ENCODE measurements at places on chromosomes 6 and 20.

GRCh38 chr6:148535976-148536375 is 193.3 kb downstream of the SASH1 start:
- DNase-seq, result peak; percentile 29

- no peak for DNase-seq
These were observed at the start of gene CRISP2 for GRCh38 chr6:49713346-49713745. Gene CRISP2, minus strand, starts transcription at chr6:49713543. Its CDS starts 4,347 bp downstream, at chr6:49709196.

DNA sequence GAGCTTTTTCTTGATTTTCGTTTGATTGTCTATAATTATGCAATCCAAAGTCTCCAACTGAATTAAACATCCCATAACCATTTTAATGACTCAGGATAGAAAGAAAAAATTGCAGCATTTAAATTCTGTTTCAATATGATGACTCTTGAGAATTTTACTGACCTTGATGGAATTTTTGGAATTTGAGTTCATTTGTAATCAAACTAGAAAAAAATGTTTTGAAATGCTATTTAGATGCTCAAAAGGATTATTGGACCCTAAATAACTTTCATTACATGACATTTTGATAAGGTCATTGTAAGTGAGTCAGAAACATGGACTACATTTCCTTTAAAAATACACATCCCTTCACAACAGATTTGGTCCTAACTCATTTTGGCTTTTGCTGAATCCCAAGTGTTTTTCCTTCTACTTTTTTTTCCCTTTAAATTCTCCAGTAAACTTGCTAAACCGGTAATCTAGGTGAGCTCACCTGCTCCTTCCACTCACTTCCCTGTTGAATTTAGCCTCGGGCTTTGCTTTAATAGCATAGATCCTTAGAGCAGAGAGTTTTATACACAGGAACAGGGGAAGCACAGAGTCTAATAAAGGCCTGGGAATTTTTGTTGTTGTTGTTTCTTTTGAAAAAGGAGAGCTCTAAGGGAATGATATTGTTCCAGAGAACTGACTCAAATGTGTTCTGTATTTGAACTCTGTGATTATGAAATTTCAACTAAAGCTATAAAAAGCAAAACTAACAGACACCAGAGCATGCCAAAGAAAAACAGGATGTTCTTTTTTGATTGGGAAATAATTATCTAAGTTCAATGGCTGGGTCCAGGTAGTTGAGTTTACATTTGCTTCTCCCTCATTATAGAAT is 1088.2 kb upstream of the CITED2 start:
- peak; percentile 93 for DNase-seq

- peak; percentile 55 for DNase-seq
These were observed 788 bp downstream of the UST start for GRCh38 chr6:148747471-148748165.

DNA sequence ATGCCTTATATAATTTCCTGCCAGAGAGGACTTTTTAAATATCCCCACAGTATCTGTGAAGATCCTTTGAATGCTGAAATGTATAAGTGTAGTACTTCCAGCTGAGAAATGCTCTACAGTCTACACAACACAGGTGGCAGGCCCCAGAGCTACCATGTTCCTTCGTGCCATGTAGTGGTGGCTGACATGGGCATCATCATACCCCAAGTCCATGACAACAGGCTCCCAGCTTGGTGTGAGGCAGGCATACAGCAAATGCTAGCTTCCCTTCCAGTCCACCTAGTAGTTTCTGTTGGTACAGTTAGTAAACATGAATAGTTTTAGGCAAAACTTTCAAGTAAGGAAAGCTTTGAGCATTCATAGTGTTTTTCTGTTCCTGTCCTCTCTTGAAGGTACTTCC is 61.2 kb upstream of the EMILIN3 start:
- DNase-seq, result no peak

- peak; percentile 91 for DNase-seq
These were observed 31.7 kb upstream of the TBPL1 start for GRCh38 chr6:133921249-133921859.

DNA sequence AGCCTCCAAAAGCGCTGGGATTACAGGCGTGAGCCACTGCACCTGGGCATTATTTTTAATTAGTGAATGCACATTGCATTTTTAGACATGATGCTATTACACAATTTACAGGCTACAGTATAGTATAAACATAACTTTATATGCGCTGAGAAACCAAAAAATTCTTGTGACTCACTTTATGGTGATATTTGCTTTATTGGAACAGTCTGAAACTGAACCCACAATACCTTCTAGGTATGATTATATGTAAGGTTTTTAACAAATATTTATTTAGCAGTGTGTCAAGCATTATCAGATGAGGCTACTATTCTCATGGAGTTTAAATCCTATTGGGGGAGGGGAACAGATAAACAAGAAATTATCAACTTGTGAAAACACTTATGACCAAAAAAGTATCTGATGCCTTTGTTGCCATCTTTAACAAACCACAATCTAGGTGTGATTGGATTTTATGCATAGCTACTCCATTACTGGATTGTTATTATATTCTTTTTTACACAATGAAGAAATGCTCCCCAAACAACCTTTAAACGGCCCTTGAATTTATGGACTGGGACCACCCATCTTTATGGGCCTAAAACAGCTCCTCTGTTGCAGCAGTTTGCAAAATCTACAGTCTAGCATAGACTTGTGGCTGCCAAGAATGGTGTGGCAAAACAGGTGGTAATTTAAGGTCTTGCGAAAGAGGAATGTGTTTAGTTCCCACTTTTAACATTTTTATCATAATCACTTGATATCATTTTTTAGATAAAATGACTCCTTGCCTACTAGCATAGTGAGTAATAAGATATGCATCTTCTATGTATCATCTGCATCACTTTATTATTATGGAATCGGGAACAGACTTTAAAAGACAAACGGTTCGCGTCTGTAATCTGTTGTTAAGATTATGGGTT is 159.2 kb upstream of the C6orf118 start:
- peak; percentile 28 for DNase-seq

- DNase-seq, result peak; percentile 97
These were observed 1.2 kb downstream of the TBX18 start for GRCh38 chr6:84763003-84763885.

- DNase-seq, result no peak
These were observed 30.9 kb downstream of the ITPR3 start for GRCh38 chr6:33652002-33652401.

GRCh38 chr6:1267057-1267732 is 44.7 kb upstream of the FOXQ1 start:
- peak; percentile 43 for DNase-seq

DNA sequence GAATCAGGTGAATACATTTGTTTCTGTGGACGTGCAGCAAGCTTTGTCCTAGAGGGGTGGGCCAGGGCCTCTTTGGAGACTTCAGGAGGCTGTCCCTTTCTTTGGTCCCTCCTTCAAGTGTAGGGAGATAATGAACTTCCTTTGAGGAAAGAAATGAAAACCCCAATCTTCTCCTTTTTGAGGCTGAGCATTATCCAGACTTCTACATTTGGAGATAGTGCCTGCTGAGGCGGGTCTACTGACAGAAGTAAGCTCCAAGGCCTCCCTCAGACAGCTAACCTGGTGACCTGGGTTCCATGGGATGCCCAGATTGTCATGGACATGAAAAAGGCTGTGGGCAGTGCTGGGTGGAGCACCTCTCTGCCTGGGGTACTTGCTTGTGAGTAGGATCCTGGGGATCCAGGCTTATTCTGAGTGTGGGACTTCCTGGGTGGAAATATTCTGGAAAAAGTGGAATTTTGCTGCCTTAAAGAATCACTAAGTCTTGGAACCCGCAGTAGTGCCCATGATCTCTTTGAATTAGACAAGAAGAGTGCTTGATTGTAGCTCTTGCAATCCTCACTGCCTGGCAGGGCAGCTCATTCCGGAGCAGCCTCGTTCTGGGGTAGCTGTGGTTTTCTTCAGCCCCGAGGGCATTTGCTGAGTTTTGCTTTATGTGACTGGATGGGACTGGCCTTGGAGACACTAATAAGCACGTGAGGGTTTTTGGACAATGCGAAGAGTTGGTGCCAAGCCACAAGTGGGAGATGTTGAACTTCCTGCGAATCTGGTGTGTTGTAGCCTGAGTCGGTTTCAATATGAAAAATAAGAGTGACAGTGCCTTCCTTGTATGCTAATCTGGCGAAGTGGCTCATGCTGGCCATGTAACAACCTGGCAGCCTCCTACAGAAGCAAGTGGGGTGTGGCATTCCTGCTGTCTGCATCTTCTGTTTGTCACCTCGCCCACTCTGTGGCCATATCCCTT is 28.1 kb downstream of the SNRNP48 start:
- peak; percentile 70 for DNase-seq
